Natural killer cell treated with Interleukin-12 subunit alpha and Interleukin-12 subunit beta and Interleukin-15 and Interleukin-18, amount 100 ng/mL, for 72 hours (primary cell): ENCODE measurements at places on chromosomes 3 and 15. TPM values are rescaled to one million over a fixed set of nuclear protein-coding genes. Genes with fewer than 3 reads are reported as not detected.
A peak's percentile ranks its signal among the peaks of the same experiment; 100 is the strongest.

GABRR3 gene
- total RNA-seq: not detected

RAB7A gene
- 183 TPM for total RNA-seq

MGLL gene
- total RNA-seq: 3.2 TPM

NSUN3 gene
- total RNA-seq: 22.3 TPM

NUP210 gene
- 224 TPM for total RNA-seq

ADCY5 gene
- total RNA-seq: not detected

MYEF2 gene
- total RNA-seq: 16.4 TPM

GRK7 gene
- total RNA-seq: not detected

DNA sequence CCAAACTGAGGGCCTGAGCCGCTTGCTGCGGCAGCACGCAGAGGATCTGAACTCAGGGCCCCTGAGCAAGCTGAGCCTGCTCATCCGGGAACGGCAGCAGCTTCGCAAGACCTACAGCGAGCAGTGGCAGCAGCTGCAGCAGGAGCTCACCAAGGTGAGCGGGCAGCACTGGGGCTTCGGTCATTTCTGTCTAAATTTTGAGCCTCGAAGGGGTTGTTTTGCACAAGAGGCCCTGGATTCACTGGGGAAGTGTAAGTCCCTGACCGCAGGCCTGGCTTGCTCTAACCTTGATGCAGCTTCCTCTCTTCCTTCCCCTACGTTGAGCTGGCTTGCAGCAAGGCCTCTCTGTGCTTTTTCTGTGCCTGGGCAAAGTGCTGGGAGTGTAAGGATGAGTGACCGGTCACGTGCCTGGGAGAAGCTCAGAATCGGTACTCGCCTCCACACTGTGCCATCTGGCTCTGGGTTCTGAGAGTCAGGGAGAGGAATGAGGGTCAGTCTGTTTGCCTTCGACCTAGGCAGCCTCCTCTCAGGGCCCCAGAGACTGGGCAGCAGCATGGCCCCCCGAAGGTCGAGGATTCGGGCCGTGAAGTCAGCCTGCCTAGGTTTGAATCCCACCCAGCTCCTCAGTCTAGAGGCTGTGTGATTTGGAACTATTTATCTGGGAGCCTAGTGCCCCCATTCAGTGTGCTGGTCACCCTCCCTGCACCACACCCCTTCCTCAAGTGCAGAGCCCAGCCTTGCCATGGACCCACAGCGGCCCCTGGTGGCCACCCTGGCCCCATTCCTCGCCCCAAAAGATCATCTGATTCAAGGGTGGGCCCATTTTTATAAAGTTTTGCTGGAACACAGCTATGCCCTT is 1.4 kb downstream of the FES start:
- DNase-seq: peak; percentile 84

DNA sequence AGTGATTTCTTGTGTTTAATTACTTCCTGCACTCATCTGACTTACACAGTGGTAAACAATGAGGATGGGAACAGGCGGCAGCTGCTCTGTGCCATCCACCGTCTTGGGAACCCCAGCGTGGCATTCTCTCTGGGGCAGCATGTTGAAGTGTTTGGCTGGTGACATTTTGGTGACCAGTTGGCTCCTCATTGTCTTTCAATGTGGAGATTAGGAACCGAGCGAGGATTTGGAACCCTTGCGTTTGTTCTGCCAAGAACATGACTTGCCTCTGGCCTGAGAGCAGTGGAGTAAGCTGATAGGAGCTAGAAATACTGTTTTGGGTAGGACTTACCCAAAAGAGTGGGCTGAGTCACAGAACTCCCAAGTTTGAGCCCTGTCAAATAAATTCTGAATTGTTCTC is 88.8 kb downstream of the IGF1R start:
- DNase-seq: no peak

DNA sequence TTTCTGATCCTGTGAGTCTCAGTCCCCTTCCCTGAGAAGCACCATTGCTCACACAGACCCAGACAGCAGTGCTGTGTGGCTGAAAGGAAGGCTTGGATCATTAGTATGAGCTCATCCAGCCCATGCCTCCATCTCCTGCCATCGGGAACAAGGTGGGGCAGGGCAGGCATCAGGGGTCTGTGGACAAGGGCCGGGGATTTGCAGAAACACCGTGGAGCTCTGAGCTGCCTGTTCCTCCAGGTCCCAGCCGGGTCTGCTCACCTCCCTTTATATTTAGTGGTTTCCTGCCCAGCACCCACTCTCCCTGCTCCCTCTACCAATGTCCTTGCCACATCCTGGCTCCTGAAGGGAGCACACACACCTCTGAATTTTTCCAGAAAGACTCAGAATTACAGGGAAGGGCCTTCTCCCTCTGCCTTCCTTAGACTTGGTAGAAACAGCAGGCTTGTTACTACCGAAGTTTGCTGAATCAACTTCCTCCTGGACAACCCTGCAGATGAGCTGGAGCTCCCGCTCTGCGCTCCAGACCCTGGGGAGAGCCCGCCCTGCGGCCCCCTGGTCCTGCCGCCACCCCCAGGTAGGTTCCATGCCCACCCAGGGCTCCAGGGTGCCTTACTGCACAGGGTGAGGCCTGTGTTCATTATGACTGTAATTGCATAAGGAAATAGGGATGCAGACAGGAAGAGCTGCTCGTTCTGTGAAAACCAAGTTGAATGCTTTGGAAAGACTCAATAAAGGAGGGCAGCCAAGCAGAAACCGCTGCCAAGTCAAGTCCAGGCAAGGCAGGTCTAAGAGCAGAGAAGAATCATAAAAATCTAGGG is 128.1 kb downstream of the NSMCE3 start:
- DNase-seq: no peak

GRCh38 chr3:191961022-191961421 is 500.1 kb downstream of the PYDC2 start:
- DNase-seq: no peak

GRCh38 chr15:66186049-66186825 is 67.3 kb downstream of the MEGF11 start:
- no peak for DNase-seq

- no peak for DNase-seq
These were observed 30.4 kb downstream of the VGLL4 start for GRCh38 chr3:11613319-11613718.

DNA sequence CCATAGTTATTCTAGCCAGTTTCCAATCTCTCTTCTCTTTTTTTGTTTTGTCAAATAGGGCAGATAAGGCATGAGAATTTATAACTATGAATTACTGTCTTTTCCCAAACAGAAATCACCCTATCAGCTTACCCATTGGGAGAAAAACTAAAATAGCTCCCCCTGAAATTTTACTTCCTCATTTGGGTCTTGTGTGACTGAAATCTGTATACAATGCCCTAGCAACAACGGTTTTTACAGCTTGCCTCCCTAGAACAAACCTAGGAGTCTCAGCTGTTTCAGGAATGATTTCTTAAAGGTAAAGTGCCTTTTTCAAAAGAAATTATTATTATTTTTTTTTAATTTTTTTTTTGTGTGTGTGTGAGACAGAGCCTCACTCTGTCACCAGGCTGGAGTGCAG is 56.8 kb downstream of the CD86 start:
- no peak for DNase-seq

- no peak for DNase-seq
These were observed 74.7 kb downstream of the ZBBX start for GRCh38 chr3:167305340-167305890.

- DNase-seq: no peak
These were observed 153.8 kb downstream of the EBLN2 start for GRCh38 chr3:73215281-73215680.

DNA sequence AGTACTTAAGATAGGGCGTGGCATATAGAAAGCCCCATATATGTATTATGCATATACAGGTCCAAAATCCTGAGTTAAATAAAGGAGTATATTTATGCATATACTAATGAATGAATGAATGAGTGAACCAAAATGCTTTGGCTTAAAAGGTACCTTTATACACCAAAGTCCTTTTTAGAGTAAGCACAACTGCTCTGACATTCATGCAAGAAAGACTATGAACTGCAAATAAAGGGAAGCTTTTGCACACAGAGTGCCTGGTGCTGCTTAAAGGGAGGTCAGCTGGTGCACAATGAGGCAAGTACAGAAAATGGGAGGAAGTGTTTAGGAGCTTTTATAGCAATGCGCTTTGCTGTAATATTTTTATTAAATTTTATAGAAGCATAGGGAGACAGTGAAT is 214.0 kb downstream of the KLF13 start:
- peak; percentile 26 for DNase-seq

DNA sequence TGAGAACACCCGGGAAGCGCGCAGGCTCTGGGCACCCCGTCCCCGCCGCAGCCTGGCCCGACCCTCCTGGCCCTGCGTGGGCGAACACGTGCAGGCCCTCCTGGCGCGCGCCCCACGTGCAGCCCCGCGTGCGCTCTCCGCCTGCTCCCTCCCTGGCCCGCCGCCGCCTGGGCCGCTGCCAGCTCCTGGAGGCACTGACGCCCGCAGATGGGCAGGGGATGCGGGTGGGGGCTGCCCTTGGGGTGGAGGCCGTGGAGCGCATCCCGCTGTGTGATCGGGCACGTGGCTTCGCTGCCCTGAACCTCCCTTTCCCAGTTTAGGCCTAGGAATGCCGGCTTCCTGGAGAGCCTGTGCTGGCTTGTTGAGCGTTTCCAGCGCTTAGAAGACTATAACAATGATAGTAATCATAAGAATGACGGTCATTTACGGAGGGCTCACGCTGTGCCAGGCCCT is 104.6 kb upstream of the SLC6A6 start:
- no peak for DNase-seq

DNA sequence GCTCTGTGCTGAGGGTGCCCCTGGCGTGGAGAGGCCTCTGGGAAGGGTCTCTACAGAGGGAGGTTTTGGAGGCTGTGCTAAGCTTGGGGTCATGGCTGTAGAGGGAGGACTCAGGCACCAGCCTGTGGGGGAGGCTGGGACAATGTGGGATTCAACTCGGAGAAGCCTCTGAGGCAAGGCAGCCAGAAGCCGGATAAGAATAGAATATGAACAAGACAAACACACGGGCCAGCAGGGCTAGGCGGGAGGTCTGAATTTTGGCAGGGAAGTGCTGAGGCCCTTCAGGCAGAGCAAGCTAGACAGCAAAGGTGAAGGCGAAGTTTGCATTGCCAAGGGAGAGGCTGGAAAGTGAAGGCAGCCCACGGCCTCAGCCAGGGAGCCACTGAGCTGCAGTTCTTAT is 612.1 kb upstream of the NR2F2 start:
- no peak for DNase-seq

GRCh38 chr3:196883361-196883760 is 15.6 kb downstream of the SENP5 start:
- no peak for DNase-seq

GRCh38 chr3:4540267-4540666 is 47.1 kb downstream of the ITPR1 start:
- no peak for DNase-seq

DNA sequence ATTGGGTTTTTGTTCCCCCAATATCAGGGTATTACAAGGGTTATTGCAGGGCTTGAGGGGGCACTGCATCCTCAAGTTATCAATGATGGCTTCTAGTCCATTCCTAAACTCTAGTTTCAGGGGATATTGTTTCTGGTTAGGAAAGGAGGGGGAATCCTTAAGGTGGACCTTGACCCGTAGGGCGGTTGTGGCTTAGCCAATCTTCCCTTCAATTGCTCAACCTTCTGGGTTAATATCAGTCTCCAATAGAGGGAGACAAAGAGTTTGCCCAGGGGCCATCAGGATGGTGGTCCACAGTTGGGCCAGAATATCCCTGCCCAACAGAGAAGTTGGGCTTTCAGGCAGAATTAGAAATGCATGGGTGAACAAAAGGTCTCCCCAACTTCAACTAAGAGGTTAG is 214.9 kb downstream of the BCHE start:
- DNase-seq: no peak

GRCh38 chr3:72338942-72339669 is 509.1 kb downstream of the SHQ1 start:
- DNase-seq: peak; percentile 64

GRCh38 chr3:196971094-196971698 is 2.6 kb upstream of the PIGZ start:
- DNase-seq: no peak

- DNase-seq: no peak
These were observed 341.5 kb downstream of the FOXP1 start for GRCh38 chr3:71241981-71242560.

DNA sequence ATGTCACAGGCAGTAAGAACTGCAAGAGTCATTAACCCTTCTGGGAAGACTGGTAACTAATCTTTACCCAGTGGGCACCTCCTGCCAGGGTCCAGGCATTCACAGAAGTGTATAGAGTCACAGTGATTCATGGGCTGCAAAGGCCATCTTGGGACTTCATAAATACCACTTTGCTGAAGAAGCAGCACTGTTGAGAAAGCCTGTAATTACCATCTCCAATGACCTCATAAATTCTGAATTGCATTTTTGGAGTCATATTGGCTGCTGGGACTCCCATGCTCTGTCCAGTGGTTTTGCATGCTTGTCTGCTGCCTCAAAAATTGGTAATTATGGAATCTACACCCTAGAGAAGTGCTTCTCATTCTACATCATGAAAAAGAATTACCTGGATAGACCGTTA is 837.2 kb downstream of the NTRK3 start:
- DNase-seq: no peak

DNA sequence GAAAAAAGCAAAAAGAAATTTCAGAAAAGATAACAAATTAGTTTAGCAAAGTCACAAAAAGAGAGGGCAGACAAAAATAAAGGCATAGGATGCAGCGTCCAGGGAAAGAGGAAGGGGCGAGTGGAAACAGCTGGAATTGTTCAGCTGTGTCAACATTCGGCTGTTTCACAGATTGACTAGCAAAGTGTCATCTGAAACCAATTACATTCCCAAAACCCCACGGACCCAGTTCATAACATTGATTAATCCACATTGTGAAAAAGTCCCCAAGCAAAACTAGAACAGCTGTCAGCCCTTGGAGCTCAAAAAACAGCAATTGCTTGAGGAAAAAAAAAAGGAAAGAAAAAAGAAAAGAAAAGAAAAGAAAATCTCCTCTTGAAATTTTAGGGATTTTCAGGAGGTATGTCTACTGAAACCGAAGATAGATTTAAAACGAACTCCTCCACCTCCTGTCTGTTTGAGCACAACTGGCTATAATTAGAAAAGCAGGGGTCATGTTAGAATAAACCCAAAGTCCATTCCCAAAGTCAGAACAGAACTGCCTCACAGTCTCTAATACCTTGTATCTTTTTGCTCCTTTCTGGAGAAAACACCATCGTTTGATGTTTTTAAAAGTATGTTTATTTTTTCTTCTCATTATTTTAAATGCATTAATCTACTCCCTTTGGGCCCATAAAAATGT is 159.6 kb downstream of the RORA start:
- no peak for DNase-seq

- DNase-seq: no peak
These were observed 19.4 kb downstream of the RTP3 start for GRCh38 chr3:46517016-46517783.

DNA sequence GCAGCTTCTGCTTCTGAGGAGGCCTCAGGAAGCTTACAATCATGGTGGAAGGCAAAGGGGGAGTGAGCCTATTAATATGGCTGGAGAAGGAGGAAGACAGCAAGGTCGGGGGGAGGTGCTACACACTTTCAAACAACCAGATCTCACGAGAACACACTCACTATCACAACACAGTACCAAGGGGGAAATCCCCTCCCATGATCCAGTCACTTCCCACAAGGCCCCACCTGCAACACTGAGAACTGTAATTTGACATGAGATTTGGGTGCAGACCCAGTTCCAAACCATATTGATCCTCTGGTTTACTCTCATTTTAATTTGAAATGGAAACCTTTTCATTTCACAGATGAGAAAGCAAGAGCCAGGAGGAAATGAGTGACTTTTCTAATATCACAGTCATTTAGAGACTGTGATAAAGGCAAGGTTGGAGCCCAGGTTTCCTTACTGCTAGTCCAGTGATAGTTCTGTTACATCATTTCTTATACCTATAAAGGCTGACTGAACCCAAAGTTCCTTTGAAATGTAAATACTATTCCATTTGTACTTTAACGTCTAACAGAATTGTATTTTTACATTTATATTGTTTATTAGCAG is 105.8 kb upstream of the GAP43 start:
- no peak for DNase-seq

- DNase-seq: peak; percentile 51
These were observed 41.8 kb downstream of the CHCHD6 start for GRCh38 chr3:126745760-126746394.
